ENCODE measurements at places on chromosomes 12 and 14.
A peak's percentile ranks its signal among the peaks of the same experiment; 100 is the strongest.

DNA sequence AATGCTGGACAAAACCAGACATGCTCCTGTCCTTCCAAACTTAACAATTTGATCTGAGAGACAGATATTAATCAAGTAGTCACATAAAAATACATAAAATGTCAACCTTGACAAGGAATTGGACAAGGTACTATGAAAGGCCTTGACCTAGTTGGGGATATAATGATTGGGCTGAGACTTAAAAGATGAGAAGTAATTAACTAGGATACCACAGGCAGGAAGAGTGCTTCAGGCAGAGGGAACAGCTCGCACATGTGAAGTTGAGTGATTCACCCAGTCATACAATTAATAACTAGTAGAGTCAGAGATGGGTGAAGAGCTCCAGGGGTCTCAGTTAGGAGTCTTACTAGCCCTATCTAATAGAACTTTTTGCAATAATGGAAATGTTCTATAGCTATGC, 259.5 kb downstream of the MSRB3 start:
- DNase-seq: no peak

DNA sequence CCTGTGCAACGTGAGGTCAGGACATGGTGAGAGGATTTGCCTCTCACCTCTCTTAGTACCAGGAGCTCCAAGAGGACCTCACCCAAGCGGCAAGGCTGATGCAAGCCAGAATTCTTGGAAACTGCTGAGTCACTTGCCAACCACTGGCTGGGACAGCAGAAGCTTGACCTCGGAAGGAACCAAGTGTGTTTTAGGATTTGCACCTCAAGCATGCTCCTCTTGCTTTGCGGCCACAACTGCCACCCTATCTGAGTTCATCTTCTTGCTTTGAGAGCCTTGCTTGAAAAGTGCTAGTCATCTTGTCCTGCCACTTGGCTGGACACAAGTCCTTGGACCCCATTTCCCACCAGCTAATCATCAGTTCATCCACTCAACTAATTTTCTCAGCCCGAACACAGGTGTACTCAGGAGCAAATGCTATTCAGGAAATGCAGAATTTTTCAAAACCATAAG, 195.8 kb downstream of the SLC25A21 start:
- no peak for DNase-seq

DNA sequence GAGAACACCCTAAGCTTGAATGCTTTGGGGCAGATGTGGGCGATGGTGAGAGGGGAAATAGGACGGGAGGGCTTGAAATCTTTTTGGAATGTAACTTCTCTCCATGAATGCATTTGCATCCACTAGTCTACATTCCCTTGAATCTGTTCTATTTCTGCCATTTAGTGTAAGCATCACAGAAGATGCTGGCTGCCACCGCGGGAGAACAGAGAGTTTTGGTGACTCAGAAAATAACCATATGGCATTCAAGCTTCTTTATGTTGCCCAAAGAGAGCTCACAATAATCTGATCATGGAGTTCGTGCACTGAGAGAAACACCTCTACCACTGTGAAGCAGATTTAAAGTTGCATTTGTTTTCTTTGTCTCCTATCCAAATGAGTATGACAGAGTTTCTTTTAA, 52.6 kb upstream of the OTX2 start:
- no peak for DNase-seq

DNA sequence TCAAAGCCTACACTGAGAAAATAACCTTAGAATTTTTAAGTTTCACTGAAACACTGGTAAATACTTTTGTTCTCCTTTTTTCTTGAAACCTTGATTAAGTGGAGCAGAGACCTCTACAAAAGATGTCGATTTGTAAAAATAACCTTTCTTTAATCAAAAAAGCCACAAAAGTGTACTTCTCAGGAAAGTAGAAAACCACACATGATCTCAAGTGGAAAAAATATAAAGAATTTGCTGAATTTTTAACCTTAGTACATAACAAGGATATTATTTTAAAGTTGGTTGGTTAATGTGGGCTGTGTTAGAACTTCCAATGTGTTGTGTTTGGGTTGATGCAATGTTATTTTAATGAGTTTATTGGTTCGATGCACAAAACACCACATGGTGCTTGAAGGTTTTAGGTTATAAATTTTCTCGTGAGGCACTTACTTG, 8.6 kb downstream of the LGR5 start:
- no peak for DNase-seq

DNA sequence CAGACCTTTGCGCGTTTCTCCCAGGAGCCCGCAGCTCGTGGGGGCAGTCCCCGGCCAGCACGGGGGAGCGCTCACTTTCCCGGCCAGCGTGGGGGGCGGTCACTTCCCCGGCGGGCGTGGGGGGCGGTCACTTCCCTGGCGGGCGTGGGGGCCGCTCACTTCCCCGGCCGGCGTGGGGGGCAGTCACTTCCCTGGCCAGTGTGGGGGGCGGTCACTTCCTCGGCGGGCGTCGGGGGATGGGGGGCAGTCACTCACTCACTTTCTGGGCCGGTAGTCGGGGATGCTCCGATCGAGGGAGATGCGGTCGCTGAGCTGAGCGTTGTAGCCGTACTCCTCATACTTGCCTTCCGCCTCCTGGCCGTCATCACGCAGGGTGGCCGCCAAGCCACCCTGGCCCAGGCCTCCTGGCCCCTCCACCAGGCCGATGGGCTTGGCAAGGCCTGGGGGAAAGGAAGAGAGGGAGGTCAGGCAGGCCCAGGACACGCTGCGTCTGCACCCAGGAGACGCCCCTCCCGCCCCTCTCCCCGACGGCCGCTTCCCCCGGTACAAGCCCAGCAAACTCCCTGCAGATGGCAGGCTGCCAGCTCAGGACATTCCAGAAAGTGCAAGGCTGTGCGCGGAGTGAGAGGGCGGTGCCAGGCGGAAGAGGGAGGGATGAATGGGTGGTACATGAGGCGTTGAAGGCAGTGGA, 43.3 kb downstream of the GALNT9 start:
- DNase-seq: peak; percentile 68

- DNase-seq: peak; percentile 86
Observed at GRCh38 chr12:77102691-77103090, 37.3 kb upstream of the E2F7 start.

DNA sequence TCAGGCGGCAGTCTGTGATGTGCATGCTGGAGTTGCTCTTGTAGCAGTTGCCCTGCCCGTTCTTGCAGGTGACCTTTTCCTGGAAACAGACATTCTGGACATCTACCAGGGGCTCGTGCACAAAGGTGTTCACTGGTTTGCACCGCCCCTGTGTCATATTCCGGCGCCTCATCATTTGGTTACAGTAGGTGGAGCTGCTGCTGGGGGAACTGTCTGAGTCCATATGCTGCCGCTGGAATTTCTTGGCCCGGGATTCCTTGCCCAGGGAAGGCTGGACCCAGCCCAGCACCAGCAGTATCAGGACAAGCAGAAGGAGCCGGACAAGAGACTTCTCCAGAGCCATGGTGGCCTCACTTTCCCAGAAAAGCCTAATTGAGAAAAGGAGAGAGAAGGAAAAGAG, 918 bp downstream of the RNASE1 start:
- no peak for DNase-seq

DNA sequence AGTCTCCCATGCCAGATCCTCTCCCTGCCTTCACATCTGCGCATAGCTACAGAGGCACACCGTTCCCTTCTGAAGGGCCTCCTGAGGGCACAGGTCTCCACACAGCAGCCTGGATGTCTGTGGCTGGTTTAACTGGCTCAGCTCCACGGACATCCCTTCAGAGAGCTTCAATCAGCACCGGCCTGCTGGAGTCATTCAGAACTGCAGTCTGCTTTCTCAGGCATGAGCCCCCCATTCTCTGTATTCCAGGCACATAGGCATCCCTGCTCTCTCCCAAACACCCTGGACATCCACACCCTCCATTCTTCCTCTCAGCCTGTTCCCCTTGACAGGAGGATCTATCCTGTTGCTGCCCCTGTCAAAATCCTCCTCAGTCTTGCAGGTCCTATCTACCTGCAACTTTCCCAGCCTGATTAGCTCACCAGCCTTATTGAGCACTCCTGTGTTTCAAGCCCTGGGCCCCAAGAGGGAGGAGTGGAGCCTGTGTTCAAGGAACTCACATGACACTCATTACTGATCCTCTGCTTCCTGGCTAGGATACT, 2.9 kb upstream of the DHRS2 start:
- DNase-seq: no peak

- no peak for DNase-seq
Observed at GRCh38 chr14:71089971-71090370, 182.7 kb downstream of the PCNX1 start.

DNA sequence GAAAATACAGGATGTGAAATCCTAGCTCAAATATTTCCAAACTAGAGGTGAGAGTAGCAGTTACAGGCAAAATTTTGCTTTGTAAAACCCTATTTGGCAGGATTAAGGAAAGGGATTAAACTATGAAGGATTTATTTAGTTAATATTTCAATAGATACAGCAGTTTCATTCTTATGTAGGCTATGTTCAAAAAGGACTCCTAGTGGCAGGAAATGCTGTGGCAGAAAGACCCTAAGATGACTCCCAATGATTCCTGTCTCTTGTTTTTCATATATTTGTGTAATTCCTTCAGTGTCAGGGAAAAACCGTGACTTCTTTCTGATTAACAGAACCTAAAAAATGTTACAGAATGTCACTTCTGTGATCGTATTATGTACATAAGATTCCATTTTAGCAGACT, 299.5 kb upstream of the RPL10L start:
- no peak for DNase-seq

- DNase-seq: no peak
Observed at GRCh38 chr12:50647031-50647430, 116.9 kb upstream of the ATF1 start.

DNA sequence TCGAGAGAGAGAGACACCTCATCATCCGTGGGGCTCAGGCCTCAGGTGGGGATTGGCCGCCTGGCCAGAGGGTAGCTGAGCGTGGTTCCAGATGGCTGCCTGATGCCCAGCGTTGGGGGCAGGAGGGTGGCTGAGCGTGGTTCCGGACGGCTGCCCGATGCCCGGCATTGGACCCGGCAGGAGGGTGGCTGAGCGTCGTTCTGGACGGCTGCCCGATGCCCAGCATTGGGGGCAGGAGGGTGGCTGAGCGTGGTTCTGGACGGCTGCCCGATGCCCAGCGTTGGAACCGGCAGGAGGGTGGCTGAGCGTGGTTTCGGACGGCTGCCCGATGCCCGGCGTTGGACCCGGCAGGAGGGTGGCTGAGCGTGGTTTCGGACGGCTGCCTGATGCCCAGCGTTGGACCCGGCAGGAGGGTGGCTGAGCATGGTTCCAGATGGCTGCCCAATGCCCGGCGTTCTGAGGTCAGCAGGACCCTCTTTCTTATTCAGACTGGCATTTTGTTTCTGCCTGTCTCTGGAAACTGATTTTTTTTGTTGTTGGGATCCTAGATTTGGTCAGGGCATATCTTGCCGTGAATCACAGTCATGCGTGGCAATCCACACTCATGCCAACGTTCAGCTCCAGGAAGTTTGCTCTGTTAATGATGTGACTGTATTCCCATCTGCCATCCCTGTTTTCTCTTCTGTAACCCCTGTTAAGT, 40.7 kb downstream of the GALNT9 start:
- DNase-seq: no peak

GRCh38 chr12:5716201-5716600, 228.9 kb downstream of the ANO2 start:
- DNase-seq: no peak

DNA sequence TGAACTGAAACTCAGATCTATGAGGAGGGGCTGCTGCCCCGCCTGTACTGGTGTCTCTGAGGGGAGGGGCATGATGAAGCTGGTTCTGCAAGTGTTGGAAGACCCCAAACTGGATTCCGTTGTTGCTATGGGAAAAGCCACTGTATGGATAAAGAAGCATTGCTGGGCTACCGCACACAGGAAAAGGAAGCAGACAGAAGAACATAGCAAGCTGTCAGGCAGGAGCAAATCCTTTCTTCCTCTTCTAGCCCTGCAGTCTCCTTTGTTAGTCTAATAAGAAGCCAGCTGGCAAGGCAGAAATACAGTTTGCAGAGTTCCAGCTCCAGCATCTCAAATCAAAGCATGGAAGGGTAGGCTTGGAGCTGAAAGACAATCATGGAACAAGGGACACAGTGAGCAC, 26.3 kb upstream of the NR1H4 start:
- DNase-seq: no peak

GRCh38 chr14:98185036-98185435, 1087.0 kb downstream of the BCL11B start:
- no peak for DNase-seq

DNA sequence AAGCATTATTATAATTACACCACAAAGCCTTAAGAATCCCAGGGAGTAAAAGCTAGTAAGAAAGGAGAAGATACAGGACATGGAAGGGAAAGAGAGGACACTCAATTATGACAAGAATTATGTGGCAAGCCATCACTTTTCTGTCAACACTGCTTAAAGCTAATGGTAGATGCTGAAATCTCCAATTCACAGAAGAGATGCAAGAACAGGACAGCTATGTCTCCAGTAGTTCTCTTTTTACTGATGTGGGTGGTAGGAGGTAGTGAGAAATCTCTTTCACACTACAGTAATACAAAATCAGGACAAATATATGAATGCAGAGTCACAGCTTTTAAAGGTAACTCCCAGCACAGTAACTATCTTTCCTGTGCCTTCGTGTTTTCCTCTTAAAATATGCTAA, 29.2 kb downstream of the CHD8 start:
- no peak for DNase-seq

DNA sequence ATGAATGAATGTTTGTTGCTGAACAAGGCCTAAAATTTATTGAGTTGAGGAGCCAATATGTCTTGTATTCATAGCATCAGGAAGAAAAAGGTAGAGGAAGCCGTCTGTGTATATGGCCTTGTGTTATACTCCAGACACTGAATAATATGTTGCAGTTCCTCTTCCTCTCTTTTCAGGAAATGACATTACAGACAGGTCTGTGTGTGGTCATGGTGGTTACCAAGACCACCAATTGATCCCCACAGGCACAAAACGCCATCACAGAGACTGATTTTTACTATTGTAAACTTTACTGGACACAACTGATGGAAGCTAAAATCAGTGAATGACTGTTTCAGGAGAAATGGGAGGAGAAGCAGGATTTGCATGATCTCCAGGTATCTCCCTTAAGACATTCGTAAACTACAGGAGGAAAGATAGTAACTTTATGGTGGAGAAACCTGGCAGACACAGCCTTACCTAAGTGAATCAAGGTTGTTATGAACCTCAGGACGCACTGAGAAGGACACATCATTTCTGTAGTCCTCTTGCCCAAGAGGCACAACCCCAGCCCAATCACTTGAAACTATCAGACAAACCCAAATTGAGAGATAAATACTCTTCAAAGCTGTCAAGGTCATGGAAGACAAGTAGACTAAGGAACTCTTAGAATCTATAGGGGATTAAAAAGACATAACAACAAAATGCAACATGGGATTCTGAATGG, 334.1 kb upstream of the RGS6 start:
- no peak for DNase-seq

- DNase-seq: peak; percentile 64
Observed at GRCh38 chr12:32821293-32821692, 65.6 kb upstream of the YARS2 start.

GRCh38 chr12:113129664-113130456, 5.7 kb downstream of the RASAL1 start:
- no peak for DNase-seq

DNA sequence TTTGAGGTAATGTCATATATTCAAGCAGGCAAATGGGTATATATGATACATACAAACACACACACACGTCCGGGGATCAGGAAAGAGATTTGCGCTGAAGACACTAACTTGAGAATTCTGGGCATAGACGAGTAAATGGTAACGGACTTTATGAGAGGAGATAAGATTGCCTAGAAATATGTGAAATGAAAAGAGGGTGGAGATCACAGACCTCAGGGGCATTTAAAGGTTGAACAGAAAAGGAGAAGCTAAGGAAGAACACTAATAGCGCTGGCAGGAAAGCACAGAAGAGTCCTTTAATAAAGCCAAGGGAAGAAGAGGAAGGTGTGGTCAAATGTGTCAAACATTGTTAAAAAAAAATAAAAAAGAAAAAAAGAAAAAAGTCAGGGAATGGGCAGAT, 13.1 kb downstream of the CRY1 start:
- DNase-seq: no peak

Measured in A172 (cell line).